ENCODE measurements at places on chromosomes 3 and 15.

- DNase-seq: no peak
Observed at GRCh38 chr15:99440551-99441443, 125.0 kb upstream of the MEF2A start.

GRCh38 chr3:82586414-82586813 is 825.0 kb upstream of the GBE1 start:
- DNase-seq: no peak

DNA sequence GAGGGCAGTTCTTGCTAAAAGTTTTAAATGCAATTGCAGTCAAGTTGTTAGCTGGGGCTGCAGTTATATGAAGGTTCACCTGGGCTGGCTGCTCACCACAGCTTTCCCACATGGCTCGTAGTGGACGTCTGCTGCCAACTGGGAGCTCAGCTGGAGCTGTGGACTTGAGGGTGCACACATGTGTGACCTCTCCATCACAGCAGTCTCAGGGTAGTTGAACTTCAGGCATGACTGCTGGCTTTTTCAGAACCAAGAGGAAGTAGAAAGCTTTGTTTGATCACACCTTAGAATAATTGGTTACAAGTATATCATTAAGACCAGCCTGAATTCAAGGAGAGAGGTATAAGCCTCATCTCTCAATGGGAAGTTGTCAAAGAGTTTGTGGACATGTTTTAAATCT is 74.1 kb downstream of the CHL1 start:
- DNase-seq: no peak

DNA sequence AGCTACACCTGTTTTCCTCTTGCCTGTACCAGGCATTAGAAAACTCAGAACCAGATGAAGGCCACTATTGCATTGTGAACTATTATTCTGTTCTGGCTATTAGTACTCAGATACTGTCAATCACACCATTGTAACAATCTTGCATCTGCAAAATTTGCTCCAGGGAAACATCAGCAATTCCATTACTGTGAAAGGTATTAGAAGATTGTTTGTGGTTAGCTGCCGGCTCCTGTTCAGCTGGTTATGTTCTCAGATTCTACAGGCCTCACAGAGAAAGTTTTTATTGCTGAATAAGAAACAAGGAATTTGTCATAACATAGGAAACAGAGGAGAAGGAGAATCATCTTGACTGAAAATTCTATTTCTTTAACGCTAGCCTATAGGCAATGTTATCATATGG is 179.9 kb downstream of the PLOD2 start:
- no peak for DNase-seq

DNA sequence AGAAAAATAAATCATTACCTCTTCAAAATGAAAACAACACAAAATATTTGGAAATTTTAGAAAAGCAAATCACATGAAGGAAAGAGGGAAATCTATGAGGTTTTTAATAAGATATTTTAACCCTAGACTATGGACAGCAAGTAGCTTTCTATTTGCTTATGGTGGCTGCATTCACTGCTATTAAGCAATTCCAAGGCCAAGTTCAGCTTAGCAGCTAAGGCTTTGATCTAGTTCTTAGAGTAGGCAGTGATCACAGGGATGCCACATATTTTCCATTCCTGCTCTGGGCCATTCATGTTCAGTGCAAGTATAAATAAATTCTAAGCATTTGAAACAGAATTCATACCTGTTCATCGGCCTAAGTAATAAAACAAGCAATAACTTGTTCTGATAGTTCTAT is 235.3 kb downstream of the CDIN1 start:
- DNase-seq: no peak

GRCh38 chr15:61155741-61156700 is 73.1 kb downstream of the RORA start:
- no peak for DNase-seq

All from activated T-helper 9 cell treated with anti-CD3 and anti-CD28 coated beads, Interleukin-2, amount 50 U/mL, for 16 hours (primary cell).